Fibroblast of lung (primary cell): ENCODE measurements at places on chromosomes 2 and 18.

DNA sequence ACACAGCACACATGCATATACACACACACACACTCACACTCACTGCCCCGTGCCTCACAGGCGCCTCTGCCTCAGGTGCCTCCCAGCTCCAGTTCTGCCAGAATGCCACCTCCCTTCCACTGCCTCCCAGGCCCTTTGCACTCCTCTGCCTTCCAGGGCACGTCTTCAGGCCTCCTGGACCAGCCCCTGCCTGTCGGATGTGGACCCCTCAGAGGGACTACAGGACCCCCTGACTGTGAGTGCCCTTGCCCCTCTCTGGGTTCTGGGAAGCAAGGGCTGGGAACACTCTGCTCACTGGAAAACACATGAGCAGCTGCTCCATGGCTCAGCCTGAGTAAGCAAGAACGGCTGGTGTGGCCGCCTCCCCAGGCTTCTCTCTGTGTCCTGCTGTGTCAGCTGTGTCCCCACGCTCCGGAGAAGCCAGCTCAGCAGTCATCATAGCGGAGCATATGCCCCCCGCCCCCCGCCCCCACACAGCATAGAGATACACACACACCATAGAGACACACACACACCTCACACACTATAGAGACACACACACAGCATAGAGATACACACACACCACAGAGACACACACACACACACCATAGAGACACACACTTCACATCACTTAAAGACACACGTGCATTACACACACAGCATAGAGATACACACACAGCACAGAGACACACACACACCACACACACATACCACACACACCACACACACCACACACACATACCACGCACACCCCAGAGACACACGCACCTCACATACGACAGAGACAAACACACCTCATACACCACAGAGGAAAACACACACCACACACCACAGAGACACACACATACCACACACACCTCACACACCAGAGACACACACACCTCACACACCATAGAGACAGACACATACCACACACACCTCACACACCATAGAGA lies 271.3 kb downstream of the CYRIA start:
- H3K4me1 ChIP-seq, result no peaks in the 10 kb centered on the region
- no peak overlapping the region for H3K27ac ChIP-seq
- DNase-seq, result no peak
- no peaks in the 10 kb centered on the region for H3K36me3 ChIP-seq
- H3K4me3 ChIP-seq, result no peak overlapping the region
- H3K27me3 ChIP-seq, result no peaks in the 10 kb centered on the region

DNA sequence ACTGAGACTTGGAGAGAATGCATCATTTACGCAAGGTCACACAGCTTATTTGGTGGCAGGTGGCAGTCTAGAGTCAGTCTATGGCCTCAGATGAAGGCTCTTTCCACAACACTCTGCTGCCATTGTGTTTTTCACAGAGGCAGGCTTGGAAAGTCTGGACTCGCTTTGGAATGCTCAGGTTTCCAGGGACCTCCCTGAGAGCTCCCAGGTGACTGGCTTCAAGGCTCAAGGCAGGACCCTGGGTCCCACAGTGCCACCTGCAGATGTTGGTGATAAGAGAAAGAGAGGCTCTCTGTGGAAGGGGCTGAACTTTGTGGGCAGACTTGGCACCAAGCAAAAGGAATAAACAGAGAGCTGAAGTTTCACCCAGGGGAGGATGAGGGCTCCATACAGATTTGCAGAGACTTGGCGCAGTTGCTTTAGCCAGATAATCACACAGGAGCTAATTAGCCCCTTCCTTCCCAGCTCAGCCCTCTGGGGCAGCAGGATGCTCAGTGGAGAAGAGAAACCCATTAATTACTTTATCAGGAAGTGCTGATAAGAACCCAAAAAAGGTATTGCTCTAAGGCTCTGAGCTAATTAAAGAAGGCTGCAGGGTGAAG lies 103.5 kb downstream of the LBH start:
- H3K27me3 ChIP-seq, result peaks cover 2% of the 10 kb centered on the region
- no peak for DNase-seq
- no peak overlapping the region for H3K27ac ChIP-seq
- H3K4me3 ChIP-seq, result no peak overlapping the region

DNA sequence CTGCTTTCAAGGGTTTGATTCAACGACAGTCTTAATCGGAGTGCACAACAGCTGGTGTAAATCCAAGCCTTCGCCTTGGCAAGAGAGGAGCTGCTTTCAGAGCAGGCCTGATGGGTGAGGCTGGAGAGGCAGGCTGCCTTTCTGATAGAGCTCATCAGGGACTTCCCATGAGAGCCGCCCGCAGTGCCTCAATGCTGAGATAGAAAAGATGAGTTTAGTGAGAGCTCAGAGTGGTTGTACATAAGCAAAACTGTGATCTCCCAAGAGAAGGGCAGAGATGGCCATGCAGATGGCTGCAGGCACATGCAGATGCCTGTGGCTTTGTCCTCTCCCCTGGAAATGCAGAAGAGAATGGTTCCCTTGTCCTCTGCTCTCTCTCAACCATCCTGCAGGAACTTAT lies 122.1 kb downstream of the ARL4C start:
- no peak overlapping the region for H3K4me3 ChIP-seq
- H3K27me3 ChIP-seq, result peaks cover 3% of the 10 kb centered on the region
- H3K4me1 ChIP-seq, result no peaks in the 10 kb centered on the region
- peak; percentile 42 for DNase-seq

DNA sequence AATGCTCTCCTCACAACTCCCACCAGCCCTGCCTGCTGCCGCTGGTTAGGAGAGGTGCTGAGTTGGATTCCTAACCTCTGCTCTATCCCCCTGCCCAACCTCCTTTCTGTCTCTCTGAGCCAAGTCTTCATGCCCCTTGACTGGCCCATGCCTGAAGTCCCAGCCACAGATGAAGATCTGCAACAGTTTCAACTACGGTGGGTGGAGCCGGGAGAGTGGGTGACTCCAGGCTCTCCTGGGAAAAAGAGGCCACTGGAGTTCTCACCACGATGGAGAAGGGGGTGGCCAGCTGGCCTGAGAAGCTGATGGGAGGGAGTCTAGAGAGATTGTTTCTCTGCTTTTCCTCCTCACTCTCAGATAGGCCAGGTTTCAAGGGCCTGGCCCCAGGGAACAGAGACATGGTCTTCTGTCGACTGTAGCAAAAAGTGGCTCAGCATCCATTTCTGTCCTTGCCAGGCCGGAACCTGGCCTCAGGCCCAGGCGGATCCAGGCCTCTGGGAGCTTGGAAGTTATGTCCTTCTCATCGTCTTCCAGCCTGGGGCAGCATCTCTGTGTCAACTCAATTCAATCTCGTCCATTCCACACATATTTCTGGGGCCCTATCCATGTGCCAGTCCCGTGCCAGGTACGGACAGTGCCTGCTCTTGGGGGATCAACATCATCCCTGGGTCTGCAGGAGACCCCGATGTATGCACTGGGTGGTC lies 75.3 kb downstream of the INHBB start:
- no peak for DNase-seq
- H3K4me1 ChIP-seq, result no peaks in the 10 kb centered on the region
- no peak overlapping the region for H3K27ac ChIP-seq
- no peak overlapping the region for H3K4me3 ChIP-seq
- peaks cover 16% of the 10 kb centered on the region for H3K27me3 ChIP-seq

GRCh38 chr2:175964195-175964594 lies 37.9 kb downstream of the LNPK start:
- H3K36me3 ChIP-seq, result no peaks in the 10 kb centered on the region
- no peaks in the 10 kb centered on the region for H3K4me1 ChIP-seq
- no peak overlapping the region for H3K4me3 ChIP-seq
- no peak for DNase-seq

- no peak for DNase-seq
- no peaks in the 10 kb centered on the region for H3K27me3 ChIP-seq
- no peaks in the 10 kb centered on the region for H3K4me1 ChIP-seq
- no peaks in the 10 kb centered on the region for H3K36me3 ChIP-seq
- H3K4me3 ChIP-seq, result no peak overlapping the region
These were observed 92.3 kb upstream of the ALKAL2 start for GRCh38 chr2:380221-380620.

DNA sequence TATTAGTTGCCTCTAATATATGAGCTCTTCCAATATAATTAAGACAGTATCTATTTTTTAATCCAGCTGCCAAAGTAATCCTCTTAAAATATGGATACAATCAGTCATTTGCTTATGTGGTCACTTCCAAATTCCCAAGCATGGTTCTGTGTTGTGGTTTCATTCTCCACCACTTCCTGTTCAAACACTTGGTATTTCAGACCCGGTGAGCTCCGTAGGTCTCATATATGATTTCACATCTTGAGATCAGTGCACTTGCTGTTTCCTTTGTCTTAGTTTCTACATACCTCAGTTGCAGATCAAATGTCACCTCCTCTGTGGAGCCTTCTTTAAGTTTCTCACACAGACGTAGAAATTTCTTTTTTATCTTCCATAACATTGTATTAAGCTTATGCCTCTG lies 254.2 kb downstream of the KCNS3 start:
- H3K27ac ChIP-seq, result no peak overlapping the region
- H3K4me1 ChIP-seq, result no peaks in the 10 kb centered on the region
- H3K36me3 ChIP-seq, result no peaks in the 10 kb centered on the region
- peak; percentile 9 for DNase-seq
- no peak overlapping the region for H3K4me3 ChIP-seq

GRCh38 chr2:24832521-24832920 lies 39.3 kb downstream of the CENPO start:
- H3K27ac ChIP-seq, result no peak overlapping the region
- no peaks in the 10 kb centered on the region for H3K4me1 ChIP-seq
- peaks cover 3% of the 10 kb centered on the region for H3K36me3 ChIP-seq
- H3K4me3 ChIP-seq, result no peak overlapping the region

- H3K4me3 ChIP-seq, result no peak overlapping the region
- H3K4me1 ChIP-seq, result no peaks in the 10 kb centered on the region
- H3K27me3 ChIP-seq, result no peaks in the 10 kb centered on the region
- no peak for DNase-seq
These were observed 482.3 kb downstream of the TNS1 start for GRCh38 chr2:217520356-217521010.

DNA sequence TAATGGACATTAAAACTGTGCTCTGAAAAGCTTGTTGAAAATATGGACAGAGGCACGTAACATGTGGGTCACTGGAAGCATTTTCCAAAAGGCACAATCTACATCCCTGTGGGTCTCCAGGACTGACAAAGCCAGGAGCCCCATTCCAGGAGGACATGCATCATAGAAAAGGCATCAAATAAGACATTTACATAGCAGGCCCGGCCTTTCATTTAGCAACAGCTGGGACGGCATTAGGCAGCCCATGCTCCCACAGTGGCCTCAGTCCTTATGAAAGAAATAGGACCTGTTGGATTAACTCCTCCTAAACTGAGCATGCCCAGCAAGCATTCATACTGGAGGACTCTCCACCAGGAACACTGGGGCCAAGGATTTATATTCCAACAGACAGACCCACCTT lies 72.2 kb downstream of the TWIST2 start:
- DNase-seq, result no peak
- H3K27me3 ChIP-seq, result no peaks in the 10 kb centered on the region
- H3K36me3 ChIP-seq, result no peaks in the 10 kb centered on the region
- H3K4me3 ChIP-seq, result no peak overlapping the region
- H3K4me1 ChIP-seq, result no peaks in the 10 kb centered on the region
- H3K27ac ChIP-seq, result no peak overlapping the region

DNA sequence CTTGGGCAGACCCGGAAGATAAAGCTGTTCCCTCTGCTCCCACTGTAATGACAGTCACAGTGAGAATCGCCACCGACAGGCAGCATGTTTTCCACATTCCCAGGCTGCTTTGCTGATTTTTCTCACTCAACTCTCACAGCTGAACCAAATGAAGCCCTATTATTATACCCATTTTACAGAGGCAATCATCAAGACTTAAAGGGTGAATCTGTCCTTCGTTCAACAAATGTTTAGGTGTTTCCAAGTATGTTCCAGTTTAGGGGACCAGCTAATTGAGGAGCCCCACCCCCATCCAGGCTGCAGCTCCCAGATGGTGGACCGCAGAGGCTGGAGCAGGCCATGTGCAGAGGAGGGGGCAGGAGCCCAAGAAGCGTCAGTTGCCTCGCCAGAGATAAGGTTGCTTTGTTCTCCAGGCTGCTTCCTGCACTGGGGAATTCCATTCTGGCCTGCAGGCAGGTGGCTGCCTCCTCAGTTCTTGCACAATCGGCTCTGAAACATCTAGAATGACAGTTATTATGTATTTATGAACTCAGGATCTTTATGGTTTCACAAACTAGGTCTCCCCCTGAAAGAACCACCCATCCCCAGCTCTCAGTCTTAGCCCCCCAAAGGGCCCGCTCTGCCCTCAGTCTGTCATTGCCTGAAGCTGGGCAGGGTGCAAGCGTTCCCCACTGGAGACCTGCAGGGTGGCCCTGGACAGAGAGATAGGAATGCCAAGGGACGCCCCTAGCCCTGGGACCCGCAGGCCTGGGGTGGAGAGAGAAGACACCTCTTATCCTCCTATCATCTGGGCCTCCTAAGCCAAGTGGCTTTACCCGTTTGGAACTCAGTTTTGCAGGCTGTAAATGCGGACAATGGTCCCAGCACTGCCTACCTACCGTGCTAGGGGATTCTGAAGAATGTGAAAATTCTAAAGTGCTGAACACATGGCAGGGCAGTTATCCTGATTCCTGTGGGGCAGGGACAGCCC lies 49.1 kb upstream of the MYCN start:
- H3K4me1 ChIP-seq, result no peaks in the 10 kb centered on the region
- no peak overlapping the region for H3K4me3 ChIP-seq
- DNase-seq, result no peak
- no peaks in the 10 kb centered on the region for H3K27me3 ChIP-seq

GRCh38 chr2:235740821-235741220 lies 247.0 kb downstream of the AGAP1 start:
- DNase-seq, result no peak
- H3K36me3 ChIP-seq, result peaks cover 3% of the 10 kb centered on the region
- no peaks in the 10 kb centered on the region for H3K4me1 ChIP-seq
- no peak overlapping the region for H3K27ac ChIP-seq
- H3K4me3 ChIP-seq, result no peak overlapping the region

- H3K27me3 ChIP-seq, result no peaks in the 10 kb centered on the region
- H3K4me1 ChIP-seq, result no peaks in the 10 kb centered on the region
- no peak for DNase-seq
- H3K27ac ChIP-seq, result no peak overlapping the region
- H3K4me3 ChIP-seq, result no peak overlapping the region
- H3K36me3 ChIP-seq, result no peaks in the 10 kb centered on the region
These were observed 80.6 kb downstream of the EML6 start for GRCh38 chr2:54803783-54804751.

- DNase-seq, result no peak
- peaks cover 3% of the 10 kb centered on the region for H3K4me1 ChIP-seq
- no peak overlapping the region for H3K4me3 ChIP-seq
- no peak overlapping the region for H3K27ac ChIP-seq
- no peaks in the 10 kb centered on the region for H3K36me3 ChIP-seq
- H3K27me3 ChIP-seq, result no peaks in the 10 kb centered on the region
These were observed 189.9 kb upstream of the SH3BP4 start for GRCh38 chr2:234761910-234762309.

DNA sequence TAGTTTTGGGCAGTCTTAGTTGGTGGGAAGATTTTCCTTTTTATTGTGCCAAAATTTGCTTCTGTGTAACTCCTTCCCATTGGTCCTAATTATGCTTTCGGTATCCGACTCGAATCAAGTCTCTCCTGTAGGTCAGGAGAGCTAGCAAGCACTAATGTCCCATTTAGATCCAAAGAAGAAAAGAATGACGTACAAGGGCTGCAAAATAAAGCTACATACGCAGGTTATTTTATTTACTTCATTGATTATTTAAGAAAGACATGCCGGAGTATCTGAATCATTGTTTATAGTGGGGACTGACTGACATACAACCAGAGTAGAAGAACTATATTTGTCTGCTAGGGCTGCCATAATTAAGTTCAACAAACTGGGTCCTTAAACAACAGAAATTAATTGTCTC lies 648.5 kb downstream of the CPS1 start:
- H3K36me3 ChIP-seq, result no peaks in the 10 kb centered on the region
- H3K4me1 ChIP-seq, result no peaks in the 10 kb centered on the region
- DNase-seq, result no peak
